ENCODE measurements at places on chromosomes 12 and 14. TPM values are rescaled to one million over a fixed set of nuclear protein-coding genes. Genes with fewer than 3 reads are reported as not detected.
A peak's percentile ranks its signal among the peaks of the same experiment; 100 is the strongest.

DNA sequence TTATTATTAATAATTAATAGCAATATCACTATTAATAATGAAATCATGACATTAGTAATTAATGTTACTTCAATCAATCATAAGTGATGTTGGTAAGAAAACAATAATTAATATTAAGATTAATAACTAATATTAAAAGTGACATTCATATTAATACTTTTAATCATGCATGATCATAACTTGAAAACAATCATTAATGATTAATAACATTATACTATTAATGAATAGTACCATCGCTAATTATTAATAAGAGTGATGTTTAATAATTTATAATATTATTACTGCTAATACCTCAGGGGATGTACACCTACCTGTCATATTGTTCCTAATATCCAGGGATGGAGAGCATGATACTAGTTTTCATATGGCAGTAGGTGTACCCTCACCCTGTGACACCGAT is 10.0 kb upstream of the CLEC6A start:
- DNase-seq = no peak
- no peak overlapping the region for H3K4me3 ChIP-seq
- H3K4me1 ChIP-seq = no peaks in the 10 kb centered on the region
- H3K36me3 ChIP-seq = no peaks in the 10 kb centered on the region

DNA sequence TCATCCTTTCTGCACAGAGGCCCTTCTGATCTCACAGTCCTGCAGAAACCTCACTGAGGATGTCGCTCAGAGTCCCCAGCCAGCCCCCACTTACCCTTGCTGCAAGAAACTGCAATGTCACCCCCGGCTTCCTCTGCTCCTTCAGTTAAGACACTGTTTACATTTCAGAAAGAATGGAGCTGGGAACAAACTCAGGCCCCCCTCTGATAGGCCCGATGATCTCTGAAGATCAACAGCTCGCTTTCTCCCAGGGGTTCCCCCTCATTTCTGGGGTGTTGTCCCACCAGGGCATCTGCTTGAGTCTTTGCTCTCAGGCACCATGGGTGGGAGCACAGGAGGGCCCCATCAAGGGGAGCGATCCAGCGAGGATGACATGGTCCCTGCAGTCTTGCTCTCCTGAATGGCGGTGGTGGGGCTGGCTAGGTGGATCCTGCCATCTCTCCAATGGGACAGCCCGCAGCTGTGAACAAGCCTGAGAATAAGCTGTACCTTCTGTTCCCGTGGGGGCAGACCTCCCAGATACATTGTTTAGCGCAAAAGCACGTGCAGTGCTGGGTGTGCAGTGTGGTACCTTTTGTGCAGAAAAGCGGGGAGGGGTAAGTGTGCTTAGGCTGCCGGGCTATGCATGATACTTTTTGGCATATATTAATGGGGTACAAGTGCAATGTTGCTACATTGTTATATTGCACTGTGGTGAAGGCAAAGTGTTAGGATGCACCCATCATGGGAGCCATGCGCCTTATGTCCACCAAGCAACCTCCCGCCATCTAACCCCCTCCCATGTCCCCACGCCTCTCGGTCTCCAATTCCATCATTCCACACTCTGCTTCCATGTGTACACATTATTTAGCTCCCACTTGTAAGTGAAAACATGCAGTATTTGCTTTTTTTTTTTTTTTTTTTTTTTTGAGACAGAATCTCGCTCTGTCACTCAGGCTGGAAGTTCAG is 6.7 kb upstream of the NCOR2 start:
- H3K4me1 ChIP-seq = peaks cover 14% of the 10 kb centered on the region
- no peaks in the 10 kb centered on the region for H3K27me3 ChIP-seq
- no peak for DNase-seq
- no peaks in the 10 kb centered on the region for H3K36me3 ChIP-seq
- H3K27ac ChIP-seq = no peak overlapping the region

DNA sequence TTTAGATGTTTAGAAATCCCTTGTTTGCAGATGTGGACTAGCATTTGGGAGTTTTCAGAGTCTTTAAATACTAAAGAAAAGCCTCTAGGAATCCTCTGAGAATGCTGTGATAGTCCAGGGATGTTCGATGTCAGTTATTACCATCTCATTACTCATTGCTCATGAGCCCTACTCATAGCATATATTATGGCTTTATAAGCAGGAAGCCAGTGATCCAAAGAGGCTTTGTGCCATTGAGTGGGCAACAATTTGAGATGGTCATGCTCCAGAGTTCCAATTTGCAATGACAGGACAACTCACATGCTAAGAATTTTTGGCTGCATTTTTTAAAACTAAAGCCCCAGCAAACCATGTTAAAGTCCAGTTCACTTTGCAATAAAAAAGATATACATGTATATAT is 163.0 kb downstream of the OTOGL start:
- H3K36me3 ChIP-seq = no peaks in the 10 kb centered on the region
- H3K27me3 ChIP-seq = no peaks in the 10 kb centered on the region
- H3K4me3 ChIP-seq = no peak overlapping the region

GRCh38 chr12:107369679-107370078 is 276.3 kb upstream of the CRY1 start:
- no peak overlapping the region for H3K4me3 ChIP-seq
- H3K4me1 ChIP-seq = no peaks in the 10 kb centered on the region
- H3K36me3 ChIP-seq = no peaks in the 10 kb centered on the region
- no peaks in the 10 kb centered on the region for H3K27me3 ChIP-seq
- no peak for DNase-seq

DNA sequence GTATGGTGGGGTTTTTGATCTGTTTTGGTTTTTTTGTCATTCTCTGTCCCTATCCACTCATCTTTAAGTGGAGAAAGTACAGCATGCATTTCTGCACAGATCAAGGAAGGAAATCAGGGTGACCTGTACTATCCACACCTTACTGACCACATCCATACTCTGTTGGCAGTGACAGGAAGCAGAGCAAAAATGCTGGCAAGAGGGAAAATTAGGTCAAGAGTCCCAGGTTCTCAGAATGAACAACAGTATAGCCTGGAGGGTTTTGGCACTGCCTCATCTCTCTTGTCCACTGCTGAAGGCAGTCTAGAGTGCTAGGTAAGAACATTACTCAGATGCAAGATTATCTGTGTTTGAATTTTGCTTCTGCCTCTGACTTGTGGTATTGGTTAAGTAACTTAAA is 70.7 kb downstream of the TAOK3 start:
- H3K27ac ChIP-seq = no peak overlapping the region
- H3K4me3 ChIP-seq = no peak overlapping the region
- no peaks in the 10 kb centered on the region for H3K36me3 ChIP-seq
- no peak for DNase-seq

DNA sequence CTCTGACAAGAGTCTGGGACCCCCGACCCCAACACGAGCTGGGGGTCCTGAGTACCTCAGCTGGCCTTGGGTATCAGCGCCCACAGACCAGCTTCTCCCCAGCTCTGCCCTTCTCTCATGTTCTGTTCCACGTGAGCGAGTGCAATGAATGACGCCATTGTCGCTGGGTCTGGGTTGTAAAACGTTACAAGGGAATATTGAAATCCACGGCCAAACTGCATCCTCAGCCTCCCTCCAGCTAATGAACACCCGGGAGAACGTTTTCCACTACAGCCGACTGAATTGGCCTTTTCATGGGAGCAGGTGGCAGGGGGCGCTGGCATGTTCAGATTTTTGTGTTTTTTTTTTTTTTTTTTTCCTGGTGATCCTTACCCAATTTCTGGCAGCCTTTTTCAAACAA is 34.7 kb downstream of the TBX5 start:
- no peaks in the 10 kb centered on the region for H3K36me3 ChIP-seq
- H3K27ac ChIP-seq = no peak overlapping the region
- no peaks in the 10 kb centered on the region for H3K27me3 ChIP-seq
- DNase-seq = peak; percentile 10
- no peaks in the 10 kb centered on the region for H3K4me1 ChIP-seq

GRCh38 chr12:106247674-106248311 is at the start of gene CKAP4:
Gene CKAP4 (minus strand): TSS chr12:106248020. CDS start chr12:106247851, 169 bp downstream.
- H3K27ac ChIP-seq = peak within 1 kb of the TSS; percentile 72
- H3K4me3 ChIP-seq = peak within 1 kb of the TSS; percentile 81
- H3K4me1 ChIP-seq = peaks cover 22% of the 10 kb centered on the region
- H3K27me3 ChIP-seq = peaks cover 10% of the 10 kb centered on the region

DNA sequence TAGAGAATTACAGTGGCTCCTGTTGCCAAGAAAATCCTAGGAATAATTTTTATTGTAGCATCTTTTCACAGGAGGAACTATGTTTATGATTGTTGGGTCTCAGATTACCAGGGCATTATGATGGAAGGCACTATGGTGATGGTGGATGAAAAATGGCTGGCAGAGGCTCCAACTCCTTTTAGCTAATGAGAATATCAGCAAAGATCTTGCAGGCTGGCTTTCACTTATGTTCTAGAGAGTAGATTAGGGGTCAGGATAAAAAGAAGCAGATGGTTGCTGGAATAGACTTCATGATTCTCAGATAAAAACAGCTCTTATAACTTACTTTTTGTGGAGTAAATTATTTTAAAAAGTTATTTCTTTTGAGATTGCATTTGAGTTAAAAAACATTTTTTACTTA is 501.9 kb downstream of the TRHDE start:
- no peak overlapping the region for H3K4me3 ChIP-seq
- no peak for DNase-seq
- no peaks in the 10 kb centered on the region for H3K4me1 ChIP-seq
- H3K36me3 ChIP-seq = no peaks in the 10 kb centered on the region
- no peak overlapping the region for H3K27ac ChIP-seq

GRCh38 chr12:90120627-90121026 is 412.0 kb upstream of the ATP2B1 start:
- H3K4me1 ChIP-seq = no peaks in the 10 kb centered on the region
- no peaks in the 10 kb centered on the region for H3K27me3 ChIP-seq
- H3K36me3 ChIP-seq = peaks cover 4% of the 10 kb centered on the region
- H3K4me3 ChIP-seq = no peak overlapping the region

GRCh38 chr12:6872073-6873048 is 742 bp downstream of the SPSB2 start:
- H3K4me1 ChIP-seq = peaks cover 13% of the 10 kb centered on the region
- no peaks in the 10 kb centered on the region for H3K27me3 ChIP-seq
- DNase-seq = peak; percentile 95
- no peaks in the 10 kb centered on the region for H3K36me3 ChIP-seq

DNA sequence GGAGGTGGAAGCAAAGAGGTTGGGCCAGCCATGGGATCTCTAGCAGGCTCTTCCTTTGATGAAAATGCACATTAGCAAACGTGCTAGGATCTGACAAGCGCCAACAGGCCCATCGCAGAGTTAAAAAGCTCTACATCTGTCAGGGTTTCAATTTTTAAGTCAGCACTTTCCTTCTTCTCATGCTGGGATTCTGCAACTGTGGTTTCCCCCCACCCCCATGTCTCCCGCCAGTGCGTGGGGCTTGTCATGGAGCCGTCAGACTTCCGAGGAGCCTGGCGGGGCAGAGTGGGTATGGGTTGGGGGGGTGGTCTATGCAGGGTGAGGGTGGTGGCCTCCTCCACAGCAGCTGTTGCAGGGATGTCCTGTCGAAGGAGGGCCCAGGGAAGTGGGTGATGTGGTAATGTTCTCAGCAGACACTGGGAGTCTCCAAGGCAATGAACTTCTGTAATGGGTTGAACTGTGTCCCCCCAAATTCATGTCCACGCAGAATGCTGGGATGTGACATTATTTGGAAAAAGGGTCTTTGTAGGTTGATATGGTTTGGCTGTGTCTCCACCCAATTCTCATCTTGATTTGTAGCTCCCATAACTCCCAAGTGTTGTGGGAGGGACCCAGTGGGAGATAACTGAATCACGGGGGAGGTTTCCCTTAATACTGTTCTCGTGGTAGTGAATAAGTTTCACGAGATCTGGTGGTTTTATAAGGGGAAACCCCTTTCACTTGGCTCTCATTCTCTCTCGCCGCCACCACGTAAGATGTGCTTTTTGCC is 115.2 kb upstream of the MAP1LC3B2 start:
- no peak overlapping the region for H3K4me3 ChIP-seq
- H3K36me3 ChIP-seq = no peaks in the 10 kb centered on the region
- H3K27me3 ChIP-seq = no peaks in the 10 kb centered on the region
- H3K4me1 ChIP-seq = peaks cover 6% of the 10 kb centered on the region
- no peak for DNase-seq

DNA sequence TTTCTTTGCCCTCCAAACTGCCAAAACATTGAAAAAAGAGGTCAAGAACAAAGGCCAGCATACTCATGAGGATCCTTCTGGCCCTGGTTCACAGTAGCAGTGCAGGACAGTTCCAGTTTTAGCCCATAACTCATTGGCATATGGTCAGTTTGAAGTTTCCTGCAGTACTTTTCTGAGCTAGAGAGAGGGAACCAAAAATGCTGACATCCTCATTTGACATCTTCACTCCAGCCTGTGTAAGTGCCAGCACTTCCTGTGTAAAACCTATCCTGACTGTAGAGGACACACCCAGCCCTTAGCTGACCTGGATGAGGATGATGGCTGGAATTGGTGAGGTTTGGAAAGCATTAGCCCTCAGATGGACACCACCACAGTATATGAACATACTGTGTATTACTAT is 84.1 kb downstream of the FGD4 start:
- H3K4me1 ChIP-seq = no peaks in the 10 kb centered on the region
- no peak for DNase-seq
- H3K4me3 ChIP-seq = no peak overlapping the region
- no peak overlapping the region for H3K27ac ChIP-seq

GRCh38 chr14:105273062-105273461 is 24.7 kb downstream of the BTBD6 start:
- no peaks in the 10 kb centered on the region for H3K36me3 ChIP-seq
- H3K4me1 ChIP-seq = no peaks in the 10 kb centered on the region
- no peaks in the 10 kb centered on the region for H3K27me3 ChIP-seq
- no peak for DNase-seq
- no peak overlapping the region for H3K4me3 ChIP-seq

DNA sequence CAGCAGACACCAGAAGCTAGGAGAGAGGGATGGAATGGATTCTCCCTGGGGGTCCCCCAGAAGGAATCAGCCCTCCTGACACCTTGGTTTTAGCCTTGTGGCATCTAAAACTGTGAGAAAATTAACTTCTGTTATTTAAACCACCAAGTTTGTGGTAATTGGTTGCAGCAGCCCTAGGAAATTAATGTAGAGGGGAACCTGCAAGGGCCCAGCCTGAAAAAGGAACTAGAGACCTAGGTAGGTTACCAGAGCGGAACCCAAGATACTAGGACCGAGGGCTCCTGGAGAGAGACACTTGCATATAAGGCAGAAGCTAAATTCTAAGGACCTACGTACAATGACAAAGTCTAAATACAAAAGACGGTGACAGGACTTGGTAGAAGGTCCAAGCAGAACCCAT is 8.1 kb upstream of the DENND5B start:
- no peaks in the 10 kb centered on the region for H3K36me3 ChIP-seq
- no peak for DNase-seq
- no peaks in the 10 kb centered on the region for H3K4me1 ChIP-seq
- no peaks in the 10 kb centered on the region for H3K27me3 ChIP-seq

DNA sequence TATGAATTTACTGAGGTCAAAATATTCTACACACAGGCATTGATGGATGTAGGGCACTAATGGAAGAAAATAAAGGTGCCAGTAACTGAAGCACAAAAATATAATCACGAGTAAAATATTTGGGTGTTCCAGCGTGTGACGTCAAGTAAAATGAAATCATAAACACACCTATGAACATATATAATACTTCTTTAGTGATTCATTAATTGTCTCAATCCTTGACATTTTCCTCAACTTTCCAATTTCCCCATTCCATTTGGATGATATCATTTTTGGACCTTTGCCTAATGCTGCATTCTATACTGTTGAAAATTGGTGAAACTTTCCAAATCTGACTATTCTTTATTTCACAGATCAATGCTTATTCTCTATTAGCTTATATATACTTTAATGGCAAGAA is 649.3 kb downstream of the GALC start:
- no peak for DNase-seq
- H3K27me3 ChIP-seq = no peaks in the 10 kb centered on the region
- H3K36me3 ChIP-seq = no peaks in the 10 kb centered on the region
- no peak overlapping the region for H3K4me3 ChIP-seq
- no peaks in the 10 kb centered on the region for H3K4me1 ChIP-seq

SPIC gene
- not detected for total RNA-seq

NFATC4 gene
- 95.3 TPM for total RNA-seq

PEBP1 gene
- 266 TPM for total RNA-seq
